ENCODE measurements at places on chromosomes 7 and 10.
A peak's percentile ranks its signal among the peaks of the same experiment; 100 is the strongest.

DNA sequence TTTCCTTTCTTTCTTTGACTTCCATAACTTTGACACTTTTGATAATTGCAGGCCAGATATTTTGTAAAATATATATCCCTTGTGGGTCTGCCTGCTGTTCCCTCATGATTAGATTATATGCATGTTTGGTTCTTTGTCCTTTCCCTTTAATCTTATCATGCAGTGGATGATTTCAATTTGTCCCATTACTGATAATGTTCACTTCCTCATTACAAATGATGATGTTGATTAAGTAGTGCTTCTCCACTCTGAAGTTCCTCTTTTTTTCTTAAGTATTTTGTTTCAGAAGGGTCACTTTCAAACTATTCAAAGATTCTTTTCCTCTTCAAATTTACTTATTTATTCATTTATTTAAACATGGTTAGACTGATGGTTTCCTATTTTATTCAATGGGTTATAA lies 898.1 kb downstream of the XPNPEP1 start:
- DNase-seq: no peak

DNA sequence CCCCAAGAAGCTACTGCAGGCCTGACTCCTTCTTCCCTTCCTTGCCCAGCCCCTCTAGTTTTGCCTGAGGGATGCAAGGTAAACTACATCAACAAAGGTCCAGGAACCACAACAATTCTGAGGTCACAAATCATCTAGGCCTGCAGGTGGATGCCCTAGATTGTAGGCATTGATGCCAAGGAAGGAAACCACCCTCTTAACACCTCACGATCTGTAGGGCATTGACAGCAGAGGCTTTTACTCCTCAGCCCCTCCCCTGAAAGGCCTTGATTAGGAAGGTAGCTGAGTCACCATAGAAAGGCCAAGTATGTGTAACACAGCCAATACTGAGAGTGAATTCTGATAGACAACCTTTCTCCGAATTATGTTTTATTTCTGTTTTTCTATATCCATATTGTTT lies 46.7 kb upstream of the FAM3C start:
- no peak for DNase-seq

DNA sequence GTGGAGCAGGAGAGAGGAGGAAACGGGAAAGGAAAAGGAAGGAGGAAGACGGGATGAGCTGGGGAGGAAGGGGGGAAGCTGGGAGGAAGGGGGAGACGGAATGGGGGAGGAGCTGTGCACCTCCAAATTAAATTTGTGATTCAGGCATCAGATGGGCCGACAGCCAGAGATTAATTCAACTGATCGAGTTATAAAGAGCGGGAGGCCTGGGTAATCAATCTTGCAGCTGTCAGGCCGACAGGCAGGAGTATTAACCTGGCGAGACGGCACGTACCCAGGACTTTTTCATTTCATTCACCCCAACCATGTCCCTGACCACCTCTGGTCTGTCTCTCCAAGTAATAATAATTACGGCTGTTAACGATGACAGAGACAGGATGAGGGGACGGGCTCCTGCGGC lies 26.2 kb downstream of the KAZALD1 start:
- no peak for DNase-seq

DNA sequence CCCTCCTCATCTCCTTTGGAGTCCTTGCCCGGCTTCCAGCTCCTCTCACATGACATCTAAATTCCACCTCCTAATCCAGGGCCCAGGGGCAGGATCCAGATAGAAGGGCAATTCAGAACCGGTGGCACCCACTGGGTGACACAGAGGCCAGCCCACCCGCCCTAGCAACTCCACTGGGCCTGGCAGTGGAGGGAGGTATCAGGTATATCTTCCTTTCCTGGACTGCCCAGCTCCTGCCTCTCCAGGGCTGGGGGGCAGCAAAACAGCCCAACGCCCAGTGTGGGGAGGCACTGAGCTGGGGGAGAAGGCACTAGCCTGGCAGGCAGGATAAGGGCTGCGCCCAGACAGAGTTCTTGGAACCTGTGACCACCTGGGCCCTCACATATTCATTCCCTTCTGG lies 10.4 kb upstream of the TRIM8 start:
- no peak for DNase-seq

DNA sequence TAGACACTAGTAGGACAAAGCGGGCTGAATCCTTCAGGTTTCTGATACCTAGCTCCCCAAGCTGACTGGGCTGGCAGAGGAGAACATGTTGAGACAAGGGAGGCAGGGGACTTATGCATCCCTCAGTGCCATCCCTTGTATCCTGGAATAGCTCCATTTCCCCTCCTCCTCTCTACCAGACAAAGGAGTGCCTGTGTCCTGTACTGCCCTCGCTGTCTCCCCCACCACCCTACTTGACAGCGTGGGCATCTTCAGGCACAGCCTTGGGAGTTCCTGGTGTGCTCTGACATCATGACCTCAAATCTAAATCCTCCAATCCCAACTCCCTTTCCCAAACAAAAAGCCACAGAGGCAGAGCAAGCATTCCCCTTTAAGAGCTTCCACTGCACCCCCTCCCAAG lies 9.0 kb downstream of the SFXN3 start:
- no peak for DNase-seq

DNA sequence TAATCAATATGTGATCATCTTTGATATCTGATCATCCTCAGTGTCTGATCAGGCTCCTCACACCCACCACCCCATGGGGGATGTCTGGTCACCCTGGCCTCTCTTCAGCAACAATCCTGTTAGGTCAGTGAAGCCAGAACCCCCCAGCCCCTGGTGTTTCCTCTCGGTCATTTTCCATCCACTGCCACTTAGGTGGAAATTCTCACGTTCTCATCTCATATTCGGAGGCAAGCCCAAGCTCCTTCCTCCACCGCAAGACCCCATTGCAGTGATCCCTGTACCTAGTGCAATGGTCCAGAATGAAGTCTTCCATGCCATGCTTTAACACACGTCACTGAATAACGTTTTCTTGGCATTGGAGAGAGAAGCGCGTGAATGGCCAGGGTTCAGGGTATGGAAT lies 103.0 kb upstream of the DNAAF5 start:
- no peak for DNase-seq

GRCh38 chr10:123259791-123260190 lies 105.6 kb downstream of the BUB3 start:
- DNase-seq: no peak

- no peak for DNase-seq
These were observed 181.1 kb downstream of the NRP1 start for GRCh38 chr10:33153251-33153967.

- peak; percentile 86 for DNase-seq
These were observed 32.8 kb downstream of the UBTD1 start for GRCh38 chr10:97531401-97531986.

GRCh38 chr7:13988731-13989125 lies 738 bp downstream of the ETV1 start:
- no peak for DNase-seq

- no peak for DNase-seq
These were observed 124.8 kb downstream of the LHFPL3 start for GRCh38 chr7:104453190-104453589.

DNA sequence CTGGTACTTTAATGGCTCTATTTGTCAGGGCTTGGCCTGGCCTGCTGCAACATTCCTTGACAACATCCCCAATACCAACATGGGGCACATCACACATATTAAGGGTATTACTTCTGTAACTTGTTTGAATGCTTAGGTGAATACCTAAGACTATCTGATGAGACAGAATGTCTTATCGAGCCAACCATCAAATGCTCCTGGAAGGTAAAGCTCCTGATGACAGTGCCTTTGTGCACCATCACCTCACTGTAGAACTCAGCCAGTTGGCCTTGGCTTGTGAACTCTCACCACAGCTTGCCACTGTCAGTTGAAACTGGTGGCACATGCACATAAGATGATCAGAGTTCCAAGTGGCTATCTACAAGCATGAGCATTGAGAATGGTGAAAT lies 3.7 kb upstream of the MYO1G start:
- DNase-seq: no peak

GRCh38 chr7:1554333-1555045 lies 1.5 kb downstream of the TMEM184A start:
- DNase-seq: no peak

GRCh38 chr7:18344536-18344935 lies 151.0 kb upstream of the HDAC9 start:
- DNase-seq: no peak

- DNase-seq: peak; percentile 56
These were observed 22.7 kb downstream of the SLC35G1 start for GRCh38 chr10:93916257-93917063.

DNA sequence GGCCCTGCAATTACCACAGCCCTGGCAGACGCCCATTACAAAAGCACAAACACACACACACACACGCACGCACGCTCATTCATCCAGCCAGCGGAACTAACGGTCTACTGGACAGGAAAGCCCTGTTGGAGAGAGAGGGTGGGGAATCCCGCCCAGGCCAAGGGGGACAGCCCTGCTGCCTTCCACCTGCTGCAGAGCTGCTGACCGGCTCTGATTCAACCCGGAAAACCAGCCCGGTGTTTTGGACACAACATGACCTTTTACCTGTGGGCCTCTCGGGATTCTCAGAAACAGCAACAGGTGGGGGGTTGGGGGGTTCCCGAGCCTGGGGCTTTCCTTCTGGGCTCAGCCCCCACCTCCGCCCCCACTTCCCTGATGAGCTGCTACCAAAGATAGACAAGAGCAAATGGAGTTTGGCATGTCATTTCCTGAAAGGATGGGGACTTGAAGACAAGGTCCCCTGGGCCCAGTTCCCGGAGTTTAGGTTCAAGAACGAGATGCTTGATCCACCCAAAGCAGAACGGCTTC lies 18.5 kb upstream of the SERPINE1 start:
- DNase-seq: peak; percentile 95

GRCh38 chr10:129870961-129871621 lies 93.0 kb downstream of the EBF3 start:
- DNase-seq: no peak

DNA sequence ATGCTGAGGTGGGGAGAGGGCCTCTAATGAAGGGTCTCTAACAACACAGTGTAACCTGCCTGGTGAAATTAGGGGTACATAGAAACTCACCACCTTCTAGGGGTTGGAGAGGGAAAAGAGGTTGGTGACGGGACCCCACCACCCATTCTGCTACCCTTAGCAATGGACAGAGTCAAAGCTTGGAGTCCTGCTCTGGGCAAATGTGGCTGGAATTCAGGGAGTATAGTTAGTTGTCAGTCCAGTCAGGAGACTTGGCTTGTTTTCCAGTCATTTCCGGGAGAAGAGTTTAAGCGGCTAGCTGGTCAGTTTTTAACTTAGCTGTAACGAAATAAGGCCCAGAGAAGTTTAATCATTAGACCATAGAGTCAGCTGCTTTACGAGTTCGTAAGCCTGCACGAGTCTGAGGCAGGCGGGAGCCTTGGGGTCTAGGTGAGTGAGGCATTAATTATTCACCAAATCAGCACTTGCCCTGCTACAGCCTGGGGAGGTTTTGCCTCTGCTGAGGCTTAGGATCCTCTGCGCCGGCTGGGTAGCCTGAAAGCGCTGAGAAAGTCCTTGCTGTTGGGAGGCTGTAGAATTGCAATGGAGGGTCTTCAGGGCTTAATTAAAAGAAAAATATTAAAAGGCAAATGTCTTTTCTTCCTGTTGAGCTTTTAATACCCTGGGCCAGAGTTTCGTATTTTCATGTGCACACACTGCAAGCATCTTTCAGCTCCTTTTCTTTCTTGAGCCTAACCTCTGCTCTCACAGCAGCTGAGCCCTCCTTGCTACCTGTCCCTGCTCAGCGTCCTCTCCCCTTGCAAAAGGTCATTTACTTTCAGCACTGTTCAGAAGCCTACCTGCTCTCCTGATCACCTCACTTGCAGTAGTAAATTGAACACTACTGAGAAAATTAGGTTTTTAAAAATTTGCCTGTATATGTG lies 1.5 kb upstream of the LAMB1 start:
- peak; percentile 99 for DNase-seq

GRCh38 chr10:7788639-7789286 lies 786 bp downstream of the ATP5F1C start:
- no peak for DNase-seq

DNA sequence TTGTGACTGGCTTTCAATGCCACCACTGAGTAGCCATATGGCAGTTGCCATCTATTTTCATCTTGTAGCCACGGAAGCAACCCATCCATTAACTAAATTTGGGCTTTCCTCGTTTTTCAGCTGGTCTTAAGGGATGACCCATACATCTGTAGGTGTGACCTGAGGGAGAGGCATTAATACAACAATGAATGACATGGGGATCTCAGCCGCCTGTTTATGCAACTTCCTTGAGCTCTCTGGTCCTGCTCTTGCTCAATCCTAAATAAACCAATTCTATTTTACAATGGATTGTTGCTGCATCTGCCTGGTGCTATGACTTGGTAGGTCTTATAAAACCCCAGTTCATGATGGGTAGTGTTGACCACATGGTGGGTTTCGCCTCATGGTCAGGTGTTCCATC lies 21.9 kb upstream of the ADAM22 start:
- no peak for DNase-seq

GRCh38 chr10:11532306-11532705 lies 79.1 kb downstream of the USP6NL start:
- no peak for DNase-seq

DNA sequence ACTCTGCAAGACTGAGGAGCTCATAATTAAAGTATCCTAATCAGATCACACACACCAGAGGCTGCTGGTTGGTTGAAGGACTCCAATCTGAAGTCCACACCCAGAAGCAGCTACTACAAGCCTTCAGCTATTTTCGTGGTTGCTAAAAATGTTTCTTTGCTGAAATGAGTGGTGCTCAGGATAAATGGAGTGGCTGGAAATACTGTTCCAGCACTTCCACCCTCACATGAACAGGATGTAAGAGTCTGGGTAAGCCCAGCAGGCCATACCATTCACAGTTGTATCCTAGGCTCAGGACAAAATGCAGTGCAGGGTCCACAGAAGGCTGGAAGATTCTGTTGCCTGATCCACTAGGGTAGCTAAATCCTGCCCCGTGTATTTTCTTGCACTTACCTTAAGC lies 34.1 kb downstream of the AFAP1L2 start:
- no peak for DNase-seq

- no peak for DNase-seq
These were observed 70.9 kb downstream of the ATXN7L1 start for GRCh38 chr7:105805447-105806019.

- no peak for DNase-seq
These were observed 115.1 kb downstream of the RNF216 start for GRCh38 chr7:5666361-5666760.

DNA sequence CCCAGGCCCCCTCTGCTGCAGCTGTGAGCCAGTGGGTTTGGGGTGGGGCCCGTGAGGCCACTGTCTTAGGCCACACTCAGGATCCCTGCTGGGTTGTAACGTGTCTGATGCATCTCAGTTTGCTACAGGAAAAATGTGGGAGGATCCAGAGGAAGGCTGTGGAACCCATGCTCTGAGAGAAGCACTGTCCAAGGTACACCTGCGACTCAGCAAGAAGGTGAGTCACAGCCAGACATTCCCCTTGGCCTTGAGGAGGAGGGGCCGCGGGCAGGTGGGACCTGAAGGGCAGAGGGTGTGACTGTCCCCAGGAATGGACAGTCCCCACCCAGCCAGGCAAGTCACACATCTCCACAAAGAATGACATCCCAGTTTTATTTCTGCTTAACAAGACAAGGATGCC lies 27.8 kb upstream of the C10orf120 start:
- DNase-seq: no peak

DNA sequence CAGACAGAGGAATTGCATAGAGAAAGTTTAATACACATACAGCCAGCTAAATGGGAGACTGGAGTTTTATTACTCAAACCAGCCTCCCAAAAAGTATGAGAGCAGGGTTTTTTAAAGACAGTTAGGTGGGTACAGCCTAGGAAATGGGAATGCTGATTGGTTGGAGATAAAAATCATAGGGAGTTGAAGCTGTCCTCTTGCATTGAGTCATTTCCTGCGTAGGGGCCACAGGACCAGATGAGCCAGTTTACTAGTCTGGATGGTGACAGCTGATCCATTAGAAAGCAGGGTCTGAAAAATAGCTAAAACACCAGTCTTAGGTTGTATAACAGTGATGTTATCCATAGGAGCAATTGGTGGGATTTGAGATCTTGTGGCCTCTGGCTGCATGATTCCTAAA lies 76.1 kb upstream of the POM121L12 start:
- peak; percentile 17 for DNase-seq
